ENCODE measurements at places on chromosomes 4 and X.

DNA sequence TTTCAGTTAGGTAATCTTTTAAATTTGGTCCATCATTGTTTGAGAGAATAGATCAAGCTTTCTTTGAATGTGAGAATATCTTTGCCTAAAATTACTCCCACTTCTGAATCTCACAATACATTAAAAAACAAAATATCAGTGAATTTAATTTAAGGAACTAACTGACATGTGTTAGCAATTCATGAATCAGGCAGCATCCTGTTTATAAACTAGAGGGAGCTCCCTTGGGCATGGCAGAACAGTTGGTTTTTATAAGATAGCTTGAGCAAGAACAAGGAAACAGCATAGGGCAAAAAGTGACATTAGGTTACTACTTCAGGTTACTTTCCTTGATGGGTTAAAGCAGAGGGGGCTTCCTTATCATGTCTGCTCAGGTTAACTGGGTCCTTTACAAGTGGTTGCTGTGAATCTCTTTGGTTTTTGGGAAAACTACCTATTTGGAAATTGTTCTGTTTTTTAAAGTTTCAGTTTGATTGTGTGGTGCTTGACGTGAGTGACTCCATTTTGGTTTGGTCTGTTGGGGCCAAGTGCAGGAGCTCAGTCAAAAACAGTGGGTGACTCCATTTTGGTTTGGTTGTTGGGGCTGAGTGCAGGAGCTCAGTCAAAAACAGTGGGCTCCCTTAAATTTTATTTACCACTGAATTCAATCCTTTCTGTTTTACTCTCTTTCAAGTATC, 68.0 kb downstream of the PPEF2 start:
- peak; percentile 27 for DNase-seq

DNA sequence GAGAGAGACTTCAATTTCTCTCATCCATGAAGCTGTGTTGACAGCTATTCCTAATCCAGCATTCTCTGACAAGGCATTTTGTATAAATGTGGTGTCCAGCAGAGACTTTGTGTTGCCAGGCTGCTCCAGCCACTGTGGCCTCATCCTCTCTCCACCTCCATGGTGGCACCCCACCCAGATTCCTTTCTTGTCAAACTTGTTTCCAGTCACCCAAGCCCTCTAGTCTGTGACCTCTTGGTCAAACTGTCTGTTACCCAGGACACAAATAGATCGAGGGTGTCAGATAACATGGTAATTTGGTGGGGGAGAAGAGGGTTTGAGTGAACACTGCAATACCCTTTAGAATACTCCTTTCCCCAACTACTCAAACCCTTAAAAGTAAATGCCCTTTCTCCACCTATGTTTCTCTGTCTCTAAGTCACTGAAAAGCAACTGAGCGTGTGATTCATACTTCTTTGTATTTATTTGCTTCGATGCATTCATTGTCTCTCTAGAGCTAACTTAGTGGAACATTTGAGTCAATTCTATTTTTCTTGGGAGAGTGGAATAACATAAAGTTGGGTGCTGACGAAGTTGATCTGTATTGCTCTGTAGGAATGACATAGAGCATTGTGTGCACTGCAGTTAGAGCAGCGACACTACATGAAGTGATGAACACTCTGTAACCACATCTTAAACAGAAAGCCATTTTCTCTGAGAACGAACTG, 13.7 kb downstream of the PITX2 start:
- DNase-seq, result no peak

DNA sequence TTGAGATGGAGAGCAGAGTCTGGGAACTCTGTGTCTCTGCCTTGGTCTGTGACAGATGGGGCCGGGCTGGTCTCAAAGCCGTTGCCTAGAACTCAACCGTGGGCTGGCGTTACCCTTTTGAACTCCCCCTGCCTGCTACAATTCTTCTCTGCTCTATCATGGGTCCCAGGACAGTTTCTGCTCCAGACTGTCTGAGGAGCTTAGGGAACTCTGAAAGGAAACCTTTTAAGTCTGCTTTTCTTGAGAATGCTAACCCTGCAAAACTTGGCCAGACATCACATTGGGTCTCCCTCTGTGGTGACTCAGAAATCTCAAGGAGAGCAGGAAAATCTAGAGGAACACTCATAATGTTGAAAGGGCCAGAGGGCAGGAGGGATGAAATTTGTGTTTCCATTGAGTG, 240.6 kb downstream of the CBR4 start:
- peak; percentile 17 for DNase-seq

DNA sequence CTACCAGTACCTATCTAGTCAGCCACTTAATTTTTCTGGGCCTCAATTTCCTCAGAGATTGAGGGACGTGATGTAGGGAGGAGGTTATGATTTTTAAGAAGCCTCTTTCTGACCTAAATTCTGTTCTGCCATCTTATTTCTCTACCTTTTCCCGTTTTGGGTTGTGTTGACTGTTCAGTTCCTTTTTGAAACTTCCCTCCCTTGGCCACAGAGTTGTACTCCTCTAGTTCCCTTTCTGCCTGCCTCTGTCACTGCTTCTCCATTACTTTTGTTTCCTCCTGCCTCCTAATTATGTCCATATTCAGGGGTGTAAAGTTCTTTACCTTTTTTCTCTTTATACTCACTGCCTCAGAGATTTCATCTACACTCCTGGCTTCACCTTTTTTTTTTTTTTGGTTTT, 25.4 kb downstream of the CLCN5 start:
- DNase-seq, result no peak

DNA sequence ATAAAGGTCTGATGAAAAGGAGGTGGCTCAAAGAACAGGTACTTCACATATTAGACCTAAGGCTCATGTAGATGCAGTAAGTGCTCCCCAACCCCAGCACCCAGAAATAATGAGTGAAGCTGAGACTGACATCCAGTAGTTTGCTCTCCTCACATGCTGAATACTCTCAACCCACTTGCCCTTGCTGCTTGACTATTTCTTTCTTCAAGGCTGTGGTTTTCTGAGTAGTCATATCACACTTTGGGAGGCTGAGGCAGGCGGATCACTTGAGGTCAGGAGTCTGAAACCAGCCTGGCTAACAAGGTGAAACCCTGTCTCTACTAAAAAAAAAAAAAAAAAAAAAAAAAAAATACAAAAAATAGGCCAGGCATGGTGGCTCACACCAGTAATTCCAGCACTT, 51.5 kb upstream of the PRPS1 start:
- DNase-seq, result no peak

DNA sequence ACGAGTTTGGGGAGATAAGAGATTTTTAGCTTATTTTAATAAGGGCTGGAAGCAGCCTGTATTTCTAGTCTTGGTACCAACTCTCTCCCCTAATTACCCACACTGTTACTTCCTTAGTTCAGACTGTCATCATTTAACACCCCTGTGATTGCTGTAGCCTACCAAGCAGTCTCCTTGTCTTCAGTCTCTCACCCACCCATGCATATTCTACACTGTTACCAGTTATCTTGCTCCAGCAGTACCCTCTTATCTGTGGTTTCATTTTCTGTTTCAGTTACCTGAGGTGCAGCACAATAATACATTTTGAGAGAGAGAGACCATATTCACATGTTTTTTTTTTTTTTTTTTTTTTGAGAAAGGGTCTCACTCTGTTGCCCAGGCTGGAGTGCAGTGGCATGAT, 80.2 kb downstream of the DIAPH2 start:
- DNase-seq, result no peak

All from HCEC 1CT (cell line).